ENCODE measurements at places on chromosomes 3 and 15. TPM values are rescaled to one million over a fixed set of nuclear protein-coding genes. Genes with fewer than 3 reads are reported as not detected.

DNA sequence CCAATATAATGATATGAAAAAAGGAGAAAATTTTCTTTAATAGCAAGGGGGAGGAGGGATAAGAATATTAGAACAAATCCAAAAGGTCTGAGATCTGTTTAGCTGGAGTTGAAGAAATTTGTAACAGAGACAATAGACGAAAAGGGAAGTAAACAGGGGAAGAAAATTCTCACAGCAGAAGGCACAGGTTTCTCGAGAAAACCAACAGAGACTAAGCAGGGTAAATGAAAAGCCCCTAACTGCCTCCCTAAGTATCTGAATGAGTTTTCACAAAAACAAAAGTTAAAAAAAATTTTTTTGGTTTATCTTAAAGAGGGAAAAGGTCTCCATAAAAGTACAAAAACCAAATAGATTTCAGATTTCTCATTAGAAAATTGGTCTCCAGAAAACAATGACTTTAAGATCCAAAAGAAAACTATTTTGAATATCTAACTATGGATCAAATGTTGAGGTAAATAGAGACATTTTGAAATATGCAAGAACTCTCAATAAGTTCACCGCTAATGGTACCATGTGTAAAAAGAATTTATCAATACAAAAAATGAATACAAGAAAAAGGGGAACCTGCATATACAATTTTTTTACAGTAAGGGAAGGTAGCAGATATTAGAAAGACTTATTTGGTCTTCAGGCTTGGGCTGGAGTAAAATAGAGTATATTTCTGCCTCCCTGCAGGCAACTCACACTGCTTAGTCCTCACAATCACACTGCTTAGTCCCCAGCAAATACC is 23.9 kb upstream of the NEK10 start:
- DNase-seq = no peak

GRCh38 chr3:77412021-77412438 is 372.1 kb downstream of the ROBO2 start:
- DNase-seq = no peak

GRCh38 chr15:101600035-101600434 is 52.1 kb downstream of the TM2D3 start:
- no peak for DNase-seq

SSUH2 gene
- total RNA-seq = 0.73 TPM

DNA sequence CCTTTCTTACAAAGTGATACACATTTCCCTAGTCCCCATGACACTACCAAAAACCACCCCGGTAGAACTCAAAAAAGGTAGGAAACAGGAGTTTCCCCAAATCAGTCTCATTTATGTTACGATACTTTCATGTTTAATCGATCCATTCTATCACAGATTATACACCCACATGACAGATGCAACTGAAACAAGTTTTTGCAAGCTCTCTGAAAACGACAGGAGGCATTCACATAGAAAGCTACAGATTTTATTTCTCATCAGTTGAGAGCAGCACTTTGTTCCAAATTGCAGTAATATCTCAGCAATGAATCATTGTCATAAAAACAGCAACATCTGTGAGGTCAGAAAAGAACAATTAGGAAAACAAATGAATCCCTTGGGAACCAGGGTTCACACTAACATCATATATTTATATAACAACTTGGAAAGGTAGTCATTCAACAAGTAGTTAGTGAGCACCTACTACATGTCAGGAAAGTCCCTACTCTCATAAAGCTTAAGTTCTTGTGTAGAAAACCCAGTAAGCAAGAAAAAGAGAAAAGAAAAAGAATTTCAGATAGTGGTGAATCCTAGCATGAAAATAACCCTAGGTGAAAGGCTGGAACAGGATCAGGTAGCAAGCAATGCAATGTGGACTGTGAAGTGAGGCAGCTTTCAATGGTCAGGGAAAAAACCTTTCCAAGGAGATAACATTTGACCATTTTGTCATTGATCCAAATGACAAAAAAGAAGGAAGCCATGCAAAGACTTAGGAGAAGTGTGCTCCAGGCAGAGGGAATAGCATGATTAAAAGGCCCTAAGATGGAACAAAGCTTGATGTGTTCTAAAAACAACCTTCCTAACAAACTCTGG is 8.3 kb downstream of the PLD1 start:
- DNase-seq = no peak

GRCh38 chr15:22224241-22224671 is 143.9 kb downstream of the OR4M2 start:
- no peak for DNase-seq

DNAJB11 gene
- 63.9 TPM for total RNA-seq

GRCh38 chr15:38702178-38702912 is 137.7 kb upstream of the RASGRP1 start:
- DNase-seq = no peak

DNA sequence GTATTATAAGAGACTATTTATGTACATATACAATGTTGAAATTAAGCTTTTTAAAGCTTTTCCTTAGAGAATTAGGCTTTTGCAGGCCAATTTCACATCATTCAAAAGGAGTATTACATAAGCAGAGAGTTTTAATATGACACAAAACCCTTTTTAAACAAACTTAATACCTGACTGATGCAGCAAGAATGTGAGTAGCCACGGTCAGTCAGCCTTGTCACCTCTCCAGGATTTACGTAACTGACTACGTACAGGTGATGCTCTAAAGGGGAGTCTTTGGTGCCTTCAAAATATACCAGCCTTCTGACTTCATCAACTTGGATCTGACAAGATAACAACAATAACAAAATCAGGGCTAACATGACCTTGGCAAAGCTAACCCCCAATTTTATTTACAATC is 44.2 kb upstream of the IGDCC4 start:
- DNase-seq = no peak

- no peak for DNase-seq
These were observed 41.6 kb downstream of the GSK3B start for GRCh38 chr3:120052677-120053076.

BCL6 gene
- total RNA-seq = 10.4 TPM

- DNase-seq = no peak
These were observed 45.7 kb downstream of the TCF12 start for GRCh38 chr15:56964182-56964581.

GRCh38 chr15:50543556-50543955 is 2.9 kb downstream of the USP50 start:
- DNase-seq = no peak

LDHAL6B gene
- not detected for total RNA-seq

DNA sequence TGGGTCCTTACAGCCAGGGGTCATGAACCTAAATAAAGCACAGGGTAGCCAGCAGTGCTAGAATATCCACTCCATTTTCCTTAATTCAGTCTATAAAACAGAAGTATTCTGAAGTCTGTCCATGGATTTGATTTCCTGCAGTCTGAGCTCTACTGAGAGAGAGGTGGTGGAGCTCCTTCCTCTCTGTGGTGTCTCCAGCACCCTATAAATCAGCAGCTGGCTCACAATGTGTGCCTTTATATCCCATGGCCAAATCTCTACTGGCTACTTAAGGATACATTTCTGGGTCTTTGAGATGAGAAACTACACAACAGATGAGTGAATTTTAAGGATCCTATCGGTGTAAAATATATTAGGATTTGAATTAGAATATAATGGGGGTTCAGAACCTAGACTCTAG is 339.9 kb upstream of the RBMS3 start:
- no peak for DNase-seq

UMPS gene
- 59.0 TPM for total RNA-seq
